ENCODE measurements at places on chromosomes 7 and 10. TPM values are rescaled to one million over a fixed set of nuclear protein-coding genes. Genes with fewer than 3 reads are reported as not detected.

GARS1 gene
- total RNA-seq = 270 TPM

TACC2 gene
- total RNA-seq = 48.5 TPM

TMEM140 gene
- total RNA-seq = not detected

CALML3 gene
- total RNA-seq = not detected

TCF7L2 gene
- 67.3 TPM for total RNA-seq

GJD4 gene
- total RNA-seq = not detected

OR6V1 gene
- total RNA-seq = not detected

DNA sequence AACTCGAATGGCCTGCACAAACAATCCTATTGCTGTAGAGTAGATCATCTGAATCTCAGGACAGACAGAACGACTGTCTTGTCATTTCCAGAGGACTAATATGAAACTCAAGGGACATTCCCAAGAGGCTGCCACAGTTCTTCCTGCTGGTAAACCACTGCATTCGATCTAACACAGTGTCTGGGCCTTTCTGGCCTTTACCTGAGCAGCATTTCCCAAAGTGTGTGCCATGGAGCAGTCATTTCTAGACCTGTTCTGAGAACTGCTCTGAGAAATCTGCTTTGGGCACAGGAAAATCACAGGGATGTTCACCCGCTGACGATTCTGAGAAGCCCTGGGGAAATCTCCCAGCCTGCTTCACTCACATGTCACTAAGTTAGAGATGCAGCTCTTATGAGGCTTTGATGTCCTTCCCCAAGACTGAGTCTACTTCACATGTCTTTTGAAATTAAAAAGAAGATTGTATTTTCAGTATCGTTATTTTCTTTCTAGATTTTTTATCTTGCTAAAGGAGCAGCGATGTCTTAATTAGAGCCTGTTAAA, 18.4 kb downstream of the GPNMB start:
- no peak for DNase-seq

DNA sequence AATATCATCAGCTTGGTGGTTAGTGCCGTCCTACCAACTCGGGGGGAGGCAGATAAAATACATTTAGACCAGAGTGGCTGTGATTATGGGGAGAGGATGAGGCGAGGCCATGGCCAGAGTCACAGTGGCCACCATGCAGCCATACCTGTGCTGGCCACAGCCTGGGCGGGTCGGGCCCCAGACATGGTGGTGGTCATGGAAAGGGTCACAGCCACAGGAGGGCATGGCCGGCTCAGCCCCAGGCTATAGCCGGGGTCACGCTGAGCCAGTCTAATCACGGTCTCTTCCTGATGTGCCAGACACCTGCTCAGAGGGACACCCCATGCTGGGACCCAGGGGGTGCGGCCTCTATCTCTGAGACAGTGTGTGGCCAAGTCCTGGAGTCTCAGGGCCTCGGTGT, 10.2 kb downstream of the ADGRA1 start:
- DNase-seq = no peak

- DNase-seq = no peak
Observed at GRCh38 chr10:7571981-7572380, 94.8 kb downstream of the ITIH5 start.

GRCh38 chr7:8044761-8045430, 76.3 kb downstream of the GLCCI1 start:
- DNase-seq = no peak

GRCh38 chr7:120394595-120394994, 121.6 kb downstream of the KCND2 start:
- DNase-seq = no peak

- no peak for DNase-seq
Observed at GRCh38 chr10:130360826-130361311, 224.7 kb downstream of the GLRX3 start.
